ENCODE measurements at places on chromosomes 16 and 17. TPM values are rescaled to one million over a fixed set of nuclear protein-coding genes. Genes with fewer than 3 reads are reported as not detected.

Gene TXNDC11
- total RNA-seq: 17.6 TPM

Gene ARL5C
- total RNA-seq: not detected

Gene PYDC1
- total RNA-seq: not detected

Gene SMPD3
- 0.70 TPM for total RNA-seq

Gene CTRB1
- not detected for total RNA-seq

Gene ATP2A1
- total RNA-seq: 3.0 TPM

Gene ITFG1
- total RNA-seq: 40.1 TPM

Gene KIF18B
- 54.3 TPM for total RNA-seq

DNA sequence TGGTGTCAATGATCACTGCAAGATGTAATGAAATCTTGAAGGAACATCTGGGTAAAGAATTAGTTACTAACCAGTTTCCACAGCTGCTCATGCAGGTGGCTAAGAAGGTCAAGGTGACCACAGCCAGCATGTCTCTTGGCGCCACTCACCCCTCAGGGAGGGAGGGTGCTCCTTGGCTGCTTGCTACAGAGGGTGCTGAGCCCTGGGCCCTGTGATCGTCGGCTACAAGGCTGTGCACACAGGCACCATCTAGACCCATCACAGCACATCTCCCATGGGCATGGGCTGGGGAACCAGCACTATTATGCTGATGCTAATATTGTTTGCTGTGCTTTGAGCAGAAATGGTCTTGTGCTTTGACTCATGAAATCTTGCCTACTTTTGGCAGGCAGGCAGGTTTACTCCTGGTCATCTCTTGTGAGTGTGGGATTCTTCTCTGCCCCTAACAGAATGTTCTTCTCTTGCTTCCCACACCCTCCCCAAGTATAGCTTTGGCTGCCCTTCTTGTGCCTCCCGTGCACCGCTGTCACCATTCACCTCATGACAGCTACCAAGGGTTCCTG, 36.4 kb downstream of the TXNDC11 start:
- no peak for DNase-seq
- H3K4me1 ChIP-seq: no peaks in the 10 kb centered on the region
- H3K4me3 ChIP-seq: no peak overlapping the region
- H3K27me3 ChIP-seq: no peaks in the 10 kb centered on the region

GRCh38 chr17:3712811-3713463, 10.8 kb upstream of the HASPIN start:
- H3K27ac ChIP-seq: no peak overlapping the region
- H3K27me3 ChIP-seq: no peaks in the 10 kb centered on the region
- peaks cover 21% of the 10 kb centered on the region for H3K36me3 ChIP-seq
- H3K4me1 ChIP-seq: no peaks in the 10 kb centered on the region
- DNase-seq: no peak
- no peak overlapping the region for H3K4me3 ChIP-seq

DNA sequence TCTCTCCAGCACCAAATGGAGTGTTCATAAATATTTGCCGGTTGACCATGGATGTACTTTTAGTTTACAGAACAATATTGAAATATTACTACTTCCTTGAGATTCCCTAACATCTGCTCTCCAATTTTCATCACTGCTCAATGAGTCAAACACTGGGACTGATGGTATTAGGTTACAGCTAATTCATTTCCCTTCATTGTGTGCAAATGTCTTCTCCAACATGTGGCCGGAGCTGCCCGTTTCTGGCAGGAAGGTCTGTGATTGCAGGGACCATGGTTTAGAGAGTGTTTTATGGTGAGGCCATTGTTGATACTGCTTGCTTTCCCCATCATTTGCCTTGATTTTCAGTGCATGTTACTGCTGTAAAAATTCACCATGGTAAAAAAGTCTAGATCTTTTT, 209.3 kb downstream of the HS3ST3B1 start:
- DNase-seq: no peak
- no peak overlapping the region for H3K4me3 ChIP-seq
- H3K4me1 ChIP-seq: no peaks in the 10 kb centered on the region

GRCh38 chr17:45867702-45868101, 23.0 kb downstream of the SPPL2C start:
- H3K27me3 ChIP-seq: no peaks in the 10 kb centered on the region
- no peak for DNase-seq
- no peak overlapping the region for H3K27ac ChIP-seq
- no peak overlapping the region for H3K4me3 ChIP-seq
- peaks cover 10% of the 10 kb centered on the region for H3K4me1 ChIP-seq

DNA sequence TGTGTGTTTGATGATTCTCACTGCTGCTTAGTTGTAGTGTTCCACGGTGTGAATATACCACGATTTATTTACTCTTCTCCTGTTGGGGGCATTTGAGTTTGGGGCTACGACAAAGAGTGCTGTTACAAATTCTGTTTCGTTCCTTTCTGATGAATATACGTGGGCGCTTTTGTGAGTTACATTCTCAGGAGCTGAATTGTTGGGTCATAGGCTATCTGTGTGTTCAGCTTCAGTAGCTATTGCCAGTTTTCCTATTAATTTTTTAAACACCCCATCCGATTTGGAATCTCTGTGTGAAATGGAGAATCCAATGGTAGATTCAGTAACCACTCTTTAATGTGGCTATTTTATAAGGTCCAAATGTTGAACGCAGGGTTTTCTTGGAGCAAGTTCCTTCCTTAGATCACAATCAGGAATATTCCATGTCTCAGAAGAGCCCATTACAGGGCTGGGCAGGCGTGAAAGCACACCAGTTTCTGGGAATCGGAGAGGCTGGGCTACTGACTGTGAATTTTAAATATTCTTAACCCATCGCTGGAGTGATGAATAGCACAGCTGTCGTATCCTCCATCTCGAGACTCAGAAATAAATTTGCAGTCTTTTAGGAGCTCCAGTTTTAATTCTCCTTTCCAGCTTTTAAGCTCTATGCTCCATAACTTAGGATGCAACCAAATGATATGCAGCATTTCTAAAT, 115.9 kb downstream of the PITPNC1 start:
- no peak overlapping the region for H3K27ac ChIP-seq
- H3K4me1 ChIP-seq: peaks cover 38% of the 10 kb centered on the region
- H3K36me3 ChIP-seq: no peaks in the 10 kb centered on the region
- H3K4me3 ChIP-seq: no peak overlapping the region

DNA sequence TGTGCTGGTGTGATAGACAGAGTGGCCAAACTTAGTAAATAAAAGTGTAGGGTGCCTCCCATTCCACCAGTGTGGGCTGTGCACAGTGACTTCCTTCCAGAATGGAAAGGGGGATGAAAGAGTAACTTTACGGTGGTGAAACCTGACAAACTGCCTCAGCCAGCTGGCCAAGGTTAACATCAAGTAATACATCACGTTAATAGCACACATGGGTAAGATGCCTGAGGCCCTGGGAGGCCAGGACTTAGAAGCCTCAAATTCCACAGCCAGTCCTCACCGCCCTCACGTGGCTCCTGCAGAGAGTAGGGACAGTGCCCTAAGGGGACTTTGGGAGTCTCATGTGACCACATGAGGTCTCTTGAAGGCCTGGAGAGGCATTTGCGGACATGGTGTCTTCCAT, 14.1 kb downstream of the RMI2 start:
- peaks cover 39% of the 10 kb centered on the region for H3K4me1 ChIP-seq
- H3K4me3 ChIP-seq: no peak overlapping the region
- H3K27me3 ChIP-seq: no peaks in the 10 kb centered on the region
- H3K36me3 ChIP-seq: no peaks in the 10 kb centered on the region
- no peak for DNase-seq

DNA sequence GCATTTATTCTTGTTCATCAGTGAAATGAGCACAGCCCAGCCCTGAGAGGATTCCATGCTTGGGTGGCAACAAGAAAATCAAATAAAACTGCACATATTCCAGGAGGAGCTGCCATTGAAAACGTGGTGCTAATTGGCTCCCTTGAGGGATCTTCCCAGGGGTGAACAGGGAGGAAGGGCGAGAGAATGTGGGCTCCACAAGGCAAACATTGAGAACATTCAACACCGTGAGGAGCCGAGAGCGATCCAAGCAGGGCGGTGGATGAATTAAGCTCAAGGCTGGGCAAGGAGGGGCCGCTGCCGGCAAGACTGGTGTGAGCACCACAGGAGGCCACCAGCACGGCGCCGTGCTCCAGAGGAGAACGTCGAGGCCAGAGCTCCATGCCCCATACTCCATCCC, 166.9 kb downstream of the C16orf95 start:
- no peaks in the 10 kb centered on the region for H3K36me3 ChIP-seq
- no peak overlapping the region for H3K27ac ChIP-seq
- no peak overlapping the region for H3K4me3 ChIP-seq
- DNase-seq: no peak
- H3K27me3 ChIP-seq: no peaks in the 10 kb centered on the region
- no peaks in the 10 kb centered on the region for H3K4me1 ChIP-seq

DNA sequence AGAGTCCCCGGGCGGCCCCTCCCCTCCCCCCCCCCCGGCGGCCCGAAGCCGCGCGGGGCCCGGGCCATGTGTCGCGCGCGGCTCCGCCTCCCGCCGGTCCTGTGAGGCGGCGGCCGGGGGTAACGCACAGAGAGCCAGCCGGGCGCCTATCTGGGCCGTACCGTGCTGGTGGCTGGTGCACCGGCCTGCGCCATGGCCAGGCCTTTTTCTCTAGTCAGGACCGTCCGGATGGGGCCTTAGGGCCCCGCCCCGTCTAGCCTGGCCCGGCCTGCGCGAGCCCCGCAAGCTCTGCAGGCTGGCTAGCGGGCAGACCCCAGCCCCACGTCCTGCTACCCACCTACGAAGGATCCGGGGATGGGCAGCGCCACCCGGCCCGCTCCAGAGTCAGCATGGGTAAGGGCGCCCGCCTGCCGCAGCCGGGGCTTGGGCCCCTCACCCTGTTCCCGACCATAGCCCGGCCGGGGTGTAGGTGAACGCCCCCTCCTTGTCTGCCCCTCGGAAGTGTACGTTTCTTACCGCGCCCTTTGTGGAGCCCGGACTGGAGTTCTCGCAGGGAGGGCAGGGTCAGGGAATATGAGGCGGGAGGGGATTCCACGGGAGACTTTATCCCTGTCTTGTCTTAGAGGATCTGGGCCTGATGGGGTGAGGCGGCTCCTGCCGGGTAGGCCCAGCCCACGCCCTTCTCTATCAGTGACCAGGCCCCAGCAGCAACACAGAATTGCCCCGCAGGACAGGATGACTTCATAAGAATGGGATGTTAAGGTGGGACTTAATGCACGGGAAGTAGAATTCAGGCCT, at the start of gene CENPT:
TSS of gene CENPT (minus strand) at position 630 of the 798 bp plus-strand sequence. CDS start 13,834 bp downstream, outside the sequence.
- peak within 1 kb of the TSS; percentile 96 for H3K27ac ChIP-seq
- no peaks in the 10 kb centered on the region for H3K36me3 ChIP-seq
- DNase-seq: no peak
- peaks cover 28% of the 10 kb centered on the region for H3K4me1 ChIP-seq
- H3K27me3 ChIP-seq: no peaks in the 10 kb centered on the region
- peak within 1 kb of the TSS; percentile 92 for H3K4me3 ChIP-seq

DNA sequence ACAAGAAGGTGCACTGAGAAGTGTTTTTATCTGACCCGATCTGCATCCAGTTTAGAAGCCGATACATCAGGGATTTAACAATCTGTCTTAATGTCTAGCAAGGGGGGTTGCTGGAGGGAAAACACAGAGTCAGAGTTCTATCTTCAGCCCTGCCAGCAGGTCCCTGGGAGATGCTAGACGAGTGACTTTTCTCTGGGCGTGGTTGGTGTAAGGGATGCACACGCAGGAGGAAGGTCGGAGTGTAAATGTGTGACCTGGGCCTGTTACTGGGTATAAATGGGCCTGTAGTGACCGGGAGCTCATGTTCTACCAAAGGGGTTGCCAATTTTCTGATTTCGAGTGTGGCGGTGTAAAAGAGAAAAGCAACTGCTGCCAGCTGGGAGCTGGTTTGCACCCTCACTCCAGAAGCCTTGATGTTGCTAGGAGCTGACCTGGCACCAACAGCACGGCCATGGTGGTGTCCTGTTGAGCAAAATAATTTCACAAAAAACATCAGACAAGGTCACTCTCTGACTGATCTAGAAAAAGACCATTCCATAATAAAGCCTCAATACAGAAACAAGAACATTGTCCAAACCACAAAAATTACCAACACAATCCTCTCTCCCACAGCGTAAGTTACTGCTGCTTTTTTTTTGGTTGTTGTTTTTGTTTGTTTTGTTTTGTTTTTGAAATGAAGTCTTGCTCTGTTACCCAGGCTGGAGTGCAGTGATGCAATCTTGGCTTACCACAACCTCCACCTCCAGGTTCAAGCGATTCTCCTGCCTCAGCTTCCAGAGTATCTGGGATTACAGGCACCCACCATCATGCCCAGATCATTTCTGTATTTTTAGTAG, 1.3 kb upstream of the KCTD13 start:
- peaks cover 4% of the 10 kb centered on the region for H3K36me3 ChIP-seq
- H3K27ac ChIP-seq: no peak overlapping the region
- H3K27me3 ChIP-seq: no peaks in the 10 kb centered on the region
- H3K4me1 ChIP-seq: peaks cover 15% of the 10 kb centered on the region

- no peak overlapping the region for H3K27ac ChIP-seq
- peaks cover 4% of the 10 kb centered on the region for H3K27me3 ChIP-seq
- no peak for DNase-seq
- H3K4me1 ChIP-seq: no peaks in the 10 kb centered on the region
These were observed 228.8 kb downstream of the CBLN1 start for GRCh38 chr16:49052846-49053245.

DNA sequence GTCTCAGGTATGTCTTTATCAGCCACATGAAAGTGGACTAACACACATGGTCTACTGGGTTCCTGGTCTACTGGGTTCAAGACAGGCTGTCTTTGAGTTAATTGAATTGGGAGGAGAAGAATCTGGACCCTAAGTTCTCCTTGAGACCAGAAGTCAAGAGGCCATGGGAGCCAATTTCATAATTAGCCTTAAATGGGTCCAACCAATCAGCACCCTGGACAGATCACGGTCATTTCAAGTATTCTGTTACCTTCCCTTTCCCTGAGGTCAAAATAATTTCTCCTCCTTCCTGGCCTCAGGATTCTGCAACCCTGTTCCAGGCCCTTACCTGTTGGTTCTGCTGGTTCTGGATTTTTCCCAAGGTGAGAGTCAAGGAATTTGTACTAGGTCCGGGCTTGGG, 23.8 kb downstream of the OSBPL7 start:
- DNase-seq: no peak
- peaks cover 6% of the 10 kb centered on the region for H3K27me3 ChIP-seq
- no peaks in the 10 kb centered on the region for H3K4me1 ChIP-seq
- H3K4me3 ChIP-seq: no peak overlapping the region
- H3K27ac ChIP-seq: no peak overlapping the region
- no peaks in the 10 kb centered on the region for H3K36me3 ChIP-seq
